ENCODE measurements at places on chromosomes 1 and 21.

- peak; percentile 82 for DNase-seq
Observed at GRCh38 chr1:12619792-12620487, 1.9 kb upstream of the DHRS3 start.

GRCh38 chr21:38847556-38847955 lies 41.8 kb downstream of the ETS2 start:
- DNase-seq = no peak

DNA sequence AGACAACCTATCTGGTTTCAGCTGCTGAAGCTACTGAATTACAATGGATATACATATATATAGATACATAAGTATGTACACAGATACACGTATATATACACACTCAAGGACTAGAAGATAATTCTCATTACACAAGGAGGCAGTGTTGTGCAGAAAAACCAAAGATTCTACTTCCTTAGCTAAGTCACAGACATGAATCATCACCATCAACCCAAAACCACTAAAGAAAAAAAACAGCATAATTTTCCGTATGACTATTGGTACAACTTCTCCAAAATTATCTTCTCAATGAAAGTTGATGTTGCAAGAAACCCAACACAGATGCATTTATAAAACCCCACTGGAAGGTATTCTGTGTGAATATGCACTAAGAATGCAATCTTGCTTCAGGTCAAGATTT lies 36.8 kb upstream of the RPF1 start:
- peak; percentile 87 for DNase-seq

GRCh38 chr1:201903135-201903534 lies 14.4 kb downstream of the SHISA4 start:
- DNase-seq = no peak

- DNase-seq = no peak
Observed at GRCh38 chr1:22776035-22776613, 65.5 kb downstream of the EPHB2 start.

GRCh38 chr1:15384301-15384901 lies 25.3 kb upstream of the EFHD2 start:
- DNase-seq = peak; percentile 78

GRCh38 chr1:244210884-244211558 lies 159.9 kb downstream of the ZBTB18 start:
- no peak for DNase-seq

- no peak for DNase-seq
Observed at GRCh38 chr1:178946855-178947676, 76.2 kb upstream of the ANGPTL1 start.

- no peak for DNase-seq
Observed at GRCh38 chr1:157136133-157136532, 2.1 kb downstream of the ETV3 start.

GRCh38 chr21:43652616-43653015 lies 6.7 kb downstream of the HSF2BP start:
- DNase-seq = no peak

DNA sequence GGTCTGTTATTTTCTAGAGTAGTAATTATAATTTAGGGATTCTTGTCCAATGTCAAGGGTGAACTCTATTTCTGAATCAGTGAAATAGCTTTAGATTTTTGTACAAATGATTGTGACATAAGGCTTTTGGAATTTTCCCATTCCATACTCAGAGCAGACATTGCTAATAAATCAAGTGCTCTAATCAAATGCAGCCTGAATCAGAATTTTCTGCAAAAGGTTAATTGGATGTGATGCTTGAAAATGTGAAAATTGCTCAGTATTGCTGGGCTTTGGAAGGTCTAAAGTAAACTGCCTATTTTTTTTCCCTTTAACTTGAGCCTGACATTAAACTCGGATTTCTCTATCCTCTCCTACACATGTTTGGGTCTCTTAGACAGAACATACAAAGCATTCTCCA lies 23.2 kb downstream of the SGIP1 start:
- DNase-seq = no peak
